Hepatocyte (in vitro differentiated cells): ENCODE measurements at places on chromosomes 2 and 18.

GRCh38 chr2:83196225-83196624, 1262.9 kb downstream of the SUCLG1 start:
- no peak overlapping the region for H3K4me3 ChIP-seq
- no peaks in the 10 kb centered on the region for H3K27me3 ChIP-seq

DNA sequence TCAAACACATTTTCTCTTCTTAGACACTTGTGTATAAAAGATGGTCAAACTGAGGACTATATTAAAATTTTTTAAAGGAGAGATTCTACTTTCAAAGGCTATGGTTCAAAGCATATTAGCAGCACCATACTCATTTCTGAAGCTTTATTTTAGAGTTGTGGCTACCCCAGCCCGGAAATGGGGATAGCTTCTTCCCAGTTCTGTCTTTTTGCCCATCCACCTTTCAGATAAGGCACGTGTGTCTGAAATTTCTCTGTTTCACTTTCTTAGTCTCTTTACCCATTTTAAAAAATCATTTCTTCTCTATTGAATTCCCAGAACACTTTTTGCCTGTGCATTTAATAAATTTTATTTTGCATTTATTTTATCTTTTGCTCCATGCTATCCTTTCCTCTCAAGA, 431.5 kb downstream of the RNF144A start:
- H3K36me3 ChIP-seq, result no peaks in the 10 kb centered on the region
- DNase-seq, result no peak
- H3K4me3 ChIP-seq, result no peak overlapping the region
- H3K27ac ChIP-seq, result no peak overlapping the region
- H3K27me3 ChIP-seq, result no peaks in the 10 kb centered on the region

DNA sequence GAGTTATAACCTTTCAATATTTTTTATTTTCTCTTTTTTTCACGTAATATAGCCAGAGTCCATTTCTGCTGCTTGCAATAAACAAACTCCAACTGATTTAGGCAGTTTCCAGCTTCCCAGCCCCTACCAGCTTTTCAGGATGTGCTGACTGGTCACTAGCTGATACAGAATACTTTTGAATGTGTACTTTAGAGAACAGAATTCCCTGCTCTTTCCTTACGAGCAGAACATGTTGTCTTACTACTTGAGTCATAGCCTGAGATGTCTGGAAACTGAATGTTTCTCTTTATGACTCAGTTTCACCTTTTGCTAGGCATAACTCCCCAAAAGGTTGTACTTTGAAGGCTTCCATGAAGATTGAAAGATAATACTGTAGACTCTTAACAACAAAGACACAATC, 44.5 kb upstream of the KCNE4 start:
- peaks cover 9% of the 10 kb centered on the region for H3K4me1 ChIP-seq
- no peak overlapping the region for H3K4me3 ChIP-seq
- no peaks in the 10 kb centered on the region for H3K27me3 ChIP-seq
- no peaks in the 10 kb centered on the region for H3K36me3 ChIP-seq

DNA sequence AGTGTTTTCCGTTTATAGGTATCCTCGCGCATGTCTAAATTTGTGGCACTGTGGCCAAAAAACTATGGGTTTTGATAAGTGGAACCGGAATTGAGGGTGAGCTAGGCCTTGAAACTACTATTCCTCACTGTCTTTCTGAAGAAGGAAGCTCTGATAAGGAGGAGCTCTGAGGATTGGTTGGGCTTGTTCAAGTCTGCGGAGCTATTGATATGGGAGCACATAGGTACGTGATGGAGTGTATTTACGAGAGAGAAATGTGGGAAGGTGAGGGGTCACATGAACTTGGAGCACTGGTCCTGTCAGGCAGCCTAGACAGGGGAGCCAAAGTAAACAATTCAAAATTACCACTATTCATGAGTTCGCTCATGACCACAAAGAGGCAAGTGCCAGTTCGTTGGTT, 131.4 kb downstream of the BABAM2 start:
- DNase-seq, result no peak
- no peaks in the 10 kb centered on the region for H3K36me3 ChIP-seq
- H3K27ac ChIP-seq, result no peak overlapping the region
- H3K4me1 ChIP-seq, result no peaks in the 10 kb centered on the region
- H3K4me3 ChIP-seq, result no peak overlapping the region

GRCh38 chr2:143575340-143575739, 446.1 kb downstream of the ARHGAP15 start:
- no peaks in the 10 kb centered on the region for H3K27me3 ChIP-seq
- no peaks in the 10 kb centered on the region for H3K36me3 ChIP-seq
- no peaks in the 10 kb centered on the region for H3K4me1 ChIP-seq

DNA sequence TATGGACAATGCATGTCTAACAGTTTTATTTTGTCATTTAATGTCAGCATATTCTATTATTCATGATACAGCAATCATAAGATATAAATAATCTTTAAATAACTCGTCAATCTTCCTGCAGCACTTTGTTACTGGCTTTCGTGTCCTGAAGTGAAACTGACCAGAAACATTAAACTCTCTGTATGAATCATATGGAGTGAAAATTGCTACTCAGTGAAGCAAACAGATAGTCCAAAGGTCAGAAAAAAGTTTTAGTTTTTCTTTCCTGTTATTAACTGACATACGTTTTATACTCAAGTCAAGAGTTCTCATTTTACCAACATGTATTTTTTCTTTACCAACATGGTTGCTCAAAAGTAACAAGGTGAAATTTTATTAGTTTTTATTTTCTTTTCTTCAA, 106.8 kb upstream of the GALNT5 start:
- peak; percentile 14 for DNase-seq
- H3K27ac ChIP-seq, result peak overlapping the region; percentile 22
- no peak overlapping the region for H3K4me3 ChIP-seq
- H3K27me3 ChIP-seq, result no peaks in the 10 kb centered on the region

GRCh38 chr2:10448576-10449485, 704 bp upstream of the ODC1 start:
- H3K4me3 ChIP-seq, result peak overlapping the region; percentile 70
- no peaks in the 10 kb centered on the region for H3K27me3 ChIP-seq
- no peak for DNase-seq
- no peaks in the 10 kb centered on the region for H3K36me3 ChIP-seq
- H3K4me1 ChIP-seq, result peaks cover 11% of the 10 kb centered on the region
- H3K27ac ChIP-seq, result peak overlapping the region; percentile 100
